Activated CD4-positive, alpha-beta T cell treated with anti-CD3 and anti-CD28 coated beads for 24 hours (primary cell): ENCODE measurements at places on chromosomes 16 and 17.

- DNase-seq: no peak
Measured at GRCh38 chr17:60577147-60577915, 22.7 kb upstream of the PPM1D start.

GRCh38 chr16:894136-894535 lies 76.6 kb downstream of the LMF1 start:
- no peak for DNase-seq

GRCh38 chr17:18159551-18160120 lies 24.0 kb upstream of the ALKBH5 start:
- no peak for DNase-seq

DNA sequence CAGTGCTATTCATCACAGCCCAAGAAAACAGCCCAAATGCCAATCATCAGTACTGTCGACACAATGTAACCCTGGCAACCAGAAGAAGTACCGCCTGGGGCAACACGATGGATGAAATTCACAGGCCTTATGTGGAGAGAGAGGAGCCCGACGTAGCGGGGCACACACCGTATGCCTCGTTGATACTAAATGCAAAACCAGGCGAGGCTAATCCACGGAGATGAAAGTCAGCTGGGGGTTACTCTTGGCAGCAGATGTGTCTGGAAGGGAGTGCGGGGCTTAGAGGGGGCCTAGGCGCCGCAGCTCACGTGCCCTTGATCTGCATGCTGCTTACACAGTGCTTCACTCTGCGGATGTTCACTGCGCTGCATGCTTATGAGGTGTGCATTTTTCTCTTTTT lies 29.8 kb downstream of the ITGAE start:
- no peak for DNase-seq

DNA sequence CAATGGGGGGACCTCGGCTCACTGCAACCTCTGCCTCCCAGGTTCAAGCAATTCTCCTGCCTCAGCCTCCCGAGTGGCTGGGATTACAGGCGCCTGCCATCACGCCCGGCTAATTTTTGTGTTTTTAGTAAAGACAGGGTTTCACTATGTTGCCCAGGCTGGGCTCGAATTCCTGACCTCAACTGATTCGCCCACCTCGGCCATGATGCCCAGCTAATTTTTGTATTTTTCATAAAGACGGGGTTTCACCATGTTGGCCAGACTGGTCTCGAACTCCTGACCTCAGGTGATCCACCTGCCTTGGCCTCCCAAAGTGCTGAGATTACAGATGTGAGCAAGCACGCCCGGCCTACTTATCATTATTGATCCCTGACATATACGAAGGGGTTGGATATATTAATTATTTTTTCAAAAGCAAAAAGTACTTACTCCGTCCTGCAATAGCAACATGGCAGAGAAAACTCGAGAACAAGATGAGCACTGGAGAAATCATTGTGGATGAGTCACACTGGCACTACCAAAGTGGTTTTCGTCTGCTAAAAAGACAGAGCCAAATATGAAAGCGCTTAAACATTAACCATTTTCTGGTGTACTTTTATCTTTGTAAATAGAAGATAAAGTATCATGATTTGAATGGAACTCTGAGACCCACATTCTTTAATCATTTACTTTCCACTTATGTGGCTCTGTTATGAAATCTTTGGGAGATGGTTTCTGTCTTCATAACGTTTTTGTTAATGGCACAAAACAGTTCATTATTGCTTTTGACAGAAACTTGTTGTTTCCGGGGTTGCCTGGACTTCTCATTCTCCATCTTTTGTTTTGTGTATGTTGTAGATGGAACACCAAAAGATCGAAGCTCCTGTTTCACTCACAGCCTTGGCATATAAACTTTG lies at the start of gene APOH:
Gene APOH, minus strand, starts transcription at position 529 of the 896 bp plus-strand sequence. Its CDS starts 36 bp downstream, at position 493.
- DNase-seq: no peak

- no peak for DNase-seq
Measured at GRCh38 chr17:16926571-16927451, 45.1 kb downstream of the TNFRSF13B start.

- no peak for DNase-seq
Measured at GRCh38 chr17:57329380-57330214, 73.3 kb downstream of the MSI2 start.

DNA sequence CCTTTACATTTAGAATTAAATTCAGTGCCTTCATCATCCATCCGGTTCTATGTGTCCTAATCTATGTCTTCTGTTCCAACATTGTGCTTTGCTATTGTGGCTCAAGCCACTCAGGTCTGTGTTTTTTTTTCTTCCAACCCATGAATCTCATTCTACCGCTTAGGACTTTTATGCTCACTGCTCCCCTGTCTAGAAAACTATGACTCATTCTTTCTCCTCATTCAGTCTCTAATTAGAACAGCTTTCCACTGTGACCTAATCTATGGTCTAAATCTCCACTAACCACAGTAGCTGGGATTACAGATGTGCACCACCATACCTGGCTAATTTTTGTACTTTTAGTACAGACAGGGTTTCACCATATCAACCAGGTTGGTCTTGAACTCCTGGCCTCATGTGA lies 418.7 kb downstream of the KCNJ2 start:
- no peak for DNase-seq

GRCh38 chr16:70665113-70665694 lies 18.8 kb downstream of the IL34 start:
- DNase-seq: no peak

- DNase-seq: no peak
Measured at GRCh38 chr16:1929105-1929504, 10.9 kb upstream of the HS3ST6 start.

GRCh38 chr17:13822700-13823099 lies 221.0 kb upstream of the HS3ST3A1 start:
- DNase-seq: no peak

- DNase-seq: no peak
Measured at GRCh38 chr17:29826114-29826692, 103.8 kb downstream of the SSH2 start.
